ENCODE measurements at places on chromosomes 3 and 15.

DNA sequence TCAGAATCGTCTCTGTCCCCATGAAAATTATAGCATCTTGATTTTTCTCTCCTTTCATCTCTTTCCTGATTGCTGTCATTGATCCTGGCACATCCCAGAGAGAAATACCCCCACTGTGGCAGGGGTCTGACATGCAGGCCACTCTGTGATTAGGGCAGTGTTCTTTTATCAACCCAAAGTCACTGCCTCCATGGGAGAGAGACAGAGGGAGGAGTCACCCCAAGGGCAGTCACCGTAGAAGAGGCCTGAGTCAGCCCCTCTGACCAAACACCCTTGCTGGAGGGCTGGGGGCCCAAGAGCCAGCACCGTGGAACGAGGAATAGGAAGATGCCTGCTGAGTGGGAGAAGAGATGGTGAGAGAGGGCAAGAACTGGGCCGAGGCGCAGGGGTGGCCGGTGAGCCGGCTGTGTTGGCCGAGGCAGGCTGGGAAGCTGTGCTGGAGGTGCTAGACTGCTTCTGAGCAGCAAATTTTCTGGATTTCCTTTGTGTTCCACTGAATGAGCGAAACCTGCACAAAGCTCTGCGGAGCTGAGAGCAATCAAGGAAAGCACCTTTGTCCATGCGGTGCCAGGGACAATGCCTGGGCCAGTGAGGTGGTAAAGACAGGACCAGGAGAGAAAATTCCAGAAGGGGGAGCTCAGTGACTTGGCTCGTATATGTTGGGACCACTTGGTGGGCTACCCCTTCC is 103.8 kb downstream of the ADCY5 start:
- DNase-seq = no peak

- no peak for DNase-seq
Observed at GRCh38 chr3:172546628-172547214, 23.5 kb upstream of the TNFSF10 start.

- no peak for DNase-seq
Observed at GRCh38 chr15:62894322-62895085, 148.0 kb upstream of the TPM1 start.

DNA sequence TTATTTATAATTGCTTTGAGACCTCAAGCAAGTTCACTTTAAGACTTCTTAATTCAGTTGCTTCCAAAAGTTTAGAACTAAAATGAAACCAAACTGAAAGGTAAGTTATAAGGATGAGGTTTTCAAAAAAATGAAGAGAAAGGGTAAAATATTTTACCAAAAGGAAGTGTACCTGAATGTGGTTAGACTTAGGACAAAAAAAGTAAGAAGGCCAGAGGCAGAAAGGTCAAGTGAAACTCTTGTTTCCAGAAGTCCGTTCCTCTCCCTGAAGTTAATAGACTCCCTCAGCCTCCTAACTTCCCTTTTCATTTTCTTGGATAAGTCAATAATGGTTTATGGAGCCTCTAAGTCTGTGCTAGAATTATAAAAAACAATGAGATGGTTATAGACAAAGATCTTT is 16.6 kb downstream of the BTLA start:
- no peak for DNase-seq

DNA sequence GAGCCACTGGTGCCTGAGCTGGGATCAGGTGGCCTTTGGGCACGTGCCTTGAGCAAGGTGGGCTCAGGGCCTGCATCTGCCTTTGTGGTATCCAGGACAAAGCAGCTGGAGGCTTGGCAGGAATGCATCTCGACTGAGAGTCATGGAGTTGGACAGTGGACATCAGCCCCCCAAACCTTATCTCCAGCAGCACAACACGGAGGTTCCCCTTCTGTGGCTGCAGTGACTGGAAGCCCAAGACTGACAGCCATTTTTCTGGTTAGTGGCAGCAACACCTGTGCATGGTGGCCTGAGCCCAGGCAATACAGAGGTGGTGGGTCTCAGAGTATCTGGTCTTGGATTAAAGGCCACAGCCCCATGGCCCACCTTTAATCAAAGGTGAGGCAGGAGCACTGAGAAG is 27.8 kb upstream of the TSEN2 start:
- no peak for DNase-seq

- no peak for DNase-seq
Observed at GRCh38 chr15:92663250-92663951, 7.8 kb upstream of the FAM174B start.

GRCh38 chr3:17013571-17013970 is 128.8 kb downstream of the PLCL2 start:
- no peak for DNase-seq

DNA sequence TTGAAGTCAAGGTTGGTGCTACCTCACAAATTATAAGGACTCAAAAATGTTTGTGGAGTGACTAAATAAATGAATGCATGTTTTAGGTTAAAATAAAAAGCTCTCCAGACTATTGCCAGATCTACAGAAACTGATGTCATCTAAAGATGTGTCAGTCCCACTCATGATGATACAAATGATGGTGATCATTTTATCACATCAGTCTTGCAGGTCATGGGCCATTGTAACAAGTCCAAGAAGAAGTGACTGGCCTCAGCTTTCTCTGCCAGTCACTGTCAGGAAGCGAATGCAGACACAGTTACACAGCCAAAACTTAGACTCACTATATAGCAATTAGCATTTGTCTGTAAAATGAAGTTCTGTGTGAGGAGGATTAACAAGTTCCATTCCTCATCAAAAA is 18.5 kb downstream of the ATP8B4 start:
- no peak for DNase-seq

DNA sequence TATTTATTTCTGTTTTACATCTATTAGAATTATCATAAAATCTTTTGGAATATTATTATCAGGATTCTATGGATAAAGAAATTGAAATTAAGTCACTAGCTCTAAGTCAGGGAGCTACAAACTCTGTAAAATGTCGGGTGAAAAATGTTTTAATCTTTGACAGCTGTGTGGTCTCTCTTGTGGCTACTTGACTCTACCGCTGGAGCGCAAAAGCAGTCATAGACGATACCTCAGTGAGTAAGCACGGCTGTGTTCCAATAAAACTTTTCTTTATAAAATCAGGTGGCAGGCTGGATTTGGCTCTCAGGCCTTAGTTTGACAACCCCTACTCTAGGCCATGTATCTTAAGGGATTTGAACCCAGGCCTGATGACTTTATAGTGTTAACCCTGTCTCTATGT is 88.5 kb upstream of the PFN2 start:
- no peak for DNase-seq
